NCI-H1048 (cell line): ENCODE measurements at places on chromosomes 3 and 15.
A peak's percentile ranks its signal among the peaks of the same experiment; 100 is the strongest.

GRCh38 chr15:94704421-94704820 lies 473.1 kb downstream of the MCTP2 start:
- DNase-seq: no peak

DNA sequence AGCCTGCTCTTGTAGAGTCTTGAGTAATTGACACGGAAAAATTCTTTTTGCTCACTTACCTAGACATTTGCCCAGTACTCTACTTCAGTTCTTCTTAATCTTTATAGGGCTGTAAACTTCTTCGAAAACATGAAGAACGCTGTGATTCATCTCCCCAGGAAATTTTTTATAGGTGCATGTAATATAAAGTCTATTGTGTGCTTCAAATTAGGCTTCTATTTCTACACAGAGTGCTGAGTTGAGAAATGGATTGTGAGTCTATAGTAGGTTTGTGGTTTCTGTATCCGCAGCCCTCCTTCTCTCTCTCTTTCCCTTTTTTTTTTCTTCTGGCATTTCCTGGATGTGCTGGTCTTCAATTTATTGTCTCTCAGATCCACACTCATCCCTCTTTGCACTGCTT lies 183.3 kb upstream of the DCBLD2 start:
- DNase-seq: no peak

GRCh38 chr15:74040109-74040850 lies 42.1 kb downstream of the GOLGA6A start:
- no peak for DNase-seq

DNA sequence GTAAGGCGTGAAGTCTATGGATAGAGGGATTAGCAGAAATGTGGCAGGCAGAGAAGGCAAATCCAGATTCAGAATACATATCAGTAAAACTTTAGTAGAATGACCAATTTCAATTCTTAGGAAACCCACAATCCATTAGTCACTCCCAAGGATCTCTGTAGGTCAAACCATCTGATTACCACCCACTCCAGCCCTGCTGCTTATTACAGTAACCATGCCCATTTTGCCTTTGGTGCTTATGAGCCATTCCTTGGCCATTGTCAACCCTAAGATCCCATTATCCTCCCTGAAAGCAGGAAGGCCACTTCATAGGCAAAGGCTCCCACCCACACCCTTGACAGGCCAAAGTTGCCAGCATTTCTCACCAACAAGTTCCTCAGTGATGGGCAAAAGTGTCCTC lies 5.1 kb upstream of the KLHL40 start:
- DNase-seq: no peak

- no peak for DNase-seq
Observed at GRCh38 chr15:45174069-45174468, 13.7 kb downstream of the SHF start.

GRCh38 chr3:79247725-79248043 lies 520.1 kb downstream of the ROBO1 start:
- no peak for DNase-seq

- DNase-seq: no peak
Observed at GRCh38 chr3:53506110-53506762, 11.8 kb downstream of the CACNA1D start.

- DNase-seq: no peak
Observed at GRCh38 chr3:69122403-69122802, at the start of gene LMOD3. LMOD3 (minus strand) TSS chr3:69122595; CDS start chr3:69122386, 209 bp downstream.

- no peak for DNase-seq
Observed at GRCh38 chr15:66658855-66659254, 43.2 kb upstream of the SMAD6 start.

- no peak for DNase-seq
Observed at GRCh38 chr15:33124279-33124678, 70.2 kb downstream of the FMN1 start.

- no peak for DNase-seq
Observed at GRCh38 chr3:112101916-112102315, 15.7 kb downstream of the C3orf52 start.

GRCh38 chr3:182182531-182182968 lies 470.8 kb downstream of the SOX2 start:
- no peak for DNase-seq

GRCh38 chr3:128278761-128279600 lies 125.7 kb downstream of the EEFSEC start:
- DNase-seq: no peak

DNA sequence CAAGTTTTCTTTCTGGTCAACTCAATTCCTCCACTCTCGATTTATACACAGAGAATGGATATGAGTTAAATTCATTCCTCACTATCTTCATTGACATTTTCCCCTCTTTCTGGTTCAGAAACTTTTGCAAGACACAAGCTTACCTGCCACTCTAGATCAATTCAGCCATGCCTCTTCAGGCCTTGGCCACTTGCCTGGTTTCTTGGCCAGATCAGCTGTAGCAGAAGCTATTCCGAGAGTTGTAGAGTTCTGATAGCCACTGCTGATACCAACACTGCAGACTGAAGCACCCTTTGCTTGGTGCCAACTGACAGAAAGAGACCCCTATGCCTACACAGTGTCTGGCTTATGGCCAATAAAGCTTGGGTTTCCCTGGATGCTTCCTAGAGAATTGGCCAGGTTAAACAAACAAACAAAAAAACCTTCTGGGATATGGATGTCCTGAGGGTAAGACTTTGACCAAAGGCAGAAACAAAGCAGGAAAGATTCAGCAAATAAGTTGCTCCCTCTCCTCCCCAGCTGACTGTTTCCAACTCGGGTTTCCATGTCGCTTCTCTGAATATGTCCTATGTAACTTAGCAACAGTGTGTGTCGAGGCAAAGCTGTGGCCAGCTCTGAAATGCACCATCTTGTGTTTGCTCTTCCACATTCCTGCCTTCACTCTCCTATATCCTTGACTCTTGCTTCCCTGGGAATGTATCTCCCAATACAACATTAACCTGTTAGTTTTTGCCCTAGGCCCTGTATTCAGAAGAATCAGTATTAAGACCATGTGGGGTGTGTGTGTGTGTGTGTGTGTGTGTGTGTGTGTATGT lies 521.6 kb downstream of the EPHA3 start:
- DNase-seq: no peak

DNA sequence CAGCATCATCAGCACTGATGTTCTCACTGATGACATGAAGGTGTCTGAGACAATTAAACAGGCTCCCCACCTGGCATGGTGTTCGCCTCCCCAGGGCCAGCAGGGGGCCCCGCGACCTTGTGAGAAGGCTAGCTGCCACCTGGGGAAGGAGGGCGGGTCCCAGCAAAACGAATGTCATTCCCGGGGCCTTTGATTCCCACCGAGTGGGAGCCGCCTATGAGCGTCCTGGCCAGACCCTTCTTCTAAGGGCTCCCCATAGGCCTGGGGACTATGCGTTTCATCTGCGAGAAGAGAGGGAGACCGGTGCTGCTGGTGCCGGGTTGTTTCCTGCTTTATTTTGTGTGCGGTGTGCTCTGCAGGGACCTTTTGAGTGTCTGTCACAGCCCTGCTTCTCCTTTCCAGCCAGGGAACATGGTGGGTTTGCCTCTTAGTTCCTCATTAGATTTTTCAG lies 20.5 kb upstream of the MINDY4B start:
- peak; percentile 17 for DNase-seq

DNA sequence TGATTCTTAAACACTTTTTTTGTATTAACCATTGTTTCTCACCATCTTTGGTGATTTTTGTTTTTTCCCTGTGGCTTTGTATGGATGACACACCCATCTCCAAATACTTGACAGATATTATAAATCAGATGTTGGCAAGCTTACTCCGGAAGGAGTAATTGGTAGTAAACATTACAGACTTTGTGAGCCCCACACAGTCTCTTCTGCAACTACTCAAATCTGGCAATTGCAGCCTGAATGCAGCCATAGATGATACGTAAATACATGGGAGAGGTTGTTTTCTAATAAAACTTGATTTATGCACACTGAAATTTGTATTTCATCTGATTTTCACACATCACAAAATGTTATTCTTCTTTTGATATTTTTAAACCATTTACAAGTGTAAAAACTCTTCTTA lies 331.5 kb downstream of the ARPP21 start:
- DNase-seq: no peak

DNA sequence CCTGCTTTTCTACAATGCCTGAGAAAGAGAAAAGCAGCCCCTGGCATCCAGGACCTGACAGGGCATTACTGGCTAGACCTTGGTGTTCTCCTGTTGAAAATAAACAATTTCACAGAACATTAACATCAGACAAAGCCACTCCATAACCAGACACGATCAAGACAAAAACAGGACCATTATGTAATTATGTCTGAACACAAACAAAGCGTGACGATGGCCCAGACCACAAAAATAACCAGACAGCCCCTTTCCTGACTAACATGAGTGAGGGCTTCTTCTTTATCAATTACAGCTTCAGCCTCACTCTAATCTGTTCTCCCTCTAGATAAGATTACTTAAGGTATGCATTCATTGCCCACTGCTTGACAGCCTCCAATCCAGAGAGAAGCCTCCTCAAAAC lies 172.7 kb upstream of the LMCD1 start:
- DNase-seq: no peak
